ENCODE measurements at places on chromosomes 13 and 19.
A peak's percentile ranks its signal among the peaks of the same experiment; 100 is the strongest.

GRCh38 chr19:57363688-57364181 is 384 bp downstream of the TRAPPC2B start:
- no peak for DNase-seq

- no peak for DNase-seq
Measured at GRCh38 chr13:114341003-114341777, 26.9 kb downstream of the CHAMP1 start.

- no peak for DNase-seq
Measured at GRCh38 chr19:30670562-30671366, 298.6 kb downstream of the ZNF536 start.

GRCh38 chr13:79525064-79525857 is 44.3 kb downstream of the NDFIP2 start:
- DNase-seq: no peak

DNA sequence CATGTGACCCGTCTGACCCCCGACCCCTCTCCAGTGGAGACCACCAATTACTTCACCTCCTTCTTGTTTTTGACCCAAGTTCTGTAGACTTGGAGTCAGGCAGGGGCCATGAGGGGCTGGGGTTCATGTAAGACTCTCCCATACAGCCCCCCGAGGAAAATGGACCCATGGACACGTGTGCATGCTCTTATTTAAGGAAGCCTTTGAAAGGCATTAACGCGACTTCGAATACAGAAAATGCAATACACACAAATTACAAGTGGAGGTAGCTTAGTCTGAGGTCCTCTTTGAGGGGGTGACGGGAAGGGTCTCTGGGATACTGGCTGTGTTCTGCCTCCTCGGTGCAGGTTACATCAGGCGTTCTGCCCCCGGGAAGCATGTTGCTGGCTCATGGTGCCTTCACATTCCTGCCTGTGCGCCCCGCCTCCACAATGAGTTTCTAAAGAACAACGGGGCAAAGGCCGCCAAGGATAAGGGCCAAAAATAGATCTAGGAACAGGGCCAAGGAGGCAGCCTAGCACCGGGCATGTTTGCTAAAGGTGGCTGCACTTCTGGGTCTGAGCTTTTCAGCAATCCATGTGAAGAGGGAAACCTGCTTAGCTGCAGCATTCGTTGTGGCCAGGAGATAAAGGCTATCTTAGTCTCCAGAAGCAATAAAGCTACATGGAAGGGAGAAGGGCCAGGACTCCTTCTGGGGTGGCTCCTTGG is 54.5 kb downstream of the RAB20 start:
- no peak for DNase-seq

GRCh38 chr19:29667387-29667783 is 2.1 kb downstream of the PLEKHF1 start:
- no peak for DNase-seq

DNA sequence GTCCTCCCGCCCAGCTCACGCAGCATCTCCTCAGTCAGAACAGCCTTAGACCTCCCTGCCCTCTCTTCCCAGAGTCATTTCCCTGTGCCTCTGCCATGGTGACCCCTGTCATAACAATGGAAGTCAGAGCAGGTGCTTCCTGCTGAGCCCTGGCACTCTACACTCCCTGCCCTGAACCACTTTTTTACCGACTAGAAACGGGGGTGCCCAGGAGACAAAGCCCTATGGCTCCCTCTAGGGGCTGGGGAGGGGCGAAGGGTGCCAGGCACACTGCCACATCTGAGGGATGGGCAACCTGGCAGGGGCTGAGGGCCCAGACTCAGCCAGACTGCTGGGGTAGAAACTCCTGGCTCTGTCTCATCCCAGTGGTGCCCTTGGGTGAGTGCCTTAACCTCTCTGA is 16.4 kb downstream of the ZNF574 start:
- peak; percentile 65 for DNase-seq

DNA sequence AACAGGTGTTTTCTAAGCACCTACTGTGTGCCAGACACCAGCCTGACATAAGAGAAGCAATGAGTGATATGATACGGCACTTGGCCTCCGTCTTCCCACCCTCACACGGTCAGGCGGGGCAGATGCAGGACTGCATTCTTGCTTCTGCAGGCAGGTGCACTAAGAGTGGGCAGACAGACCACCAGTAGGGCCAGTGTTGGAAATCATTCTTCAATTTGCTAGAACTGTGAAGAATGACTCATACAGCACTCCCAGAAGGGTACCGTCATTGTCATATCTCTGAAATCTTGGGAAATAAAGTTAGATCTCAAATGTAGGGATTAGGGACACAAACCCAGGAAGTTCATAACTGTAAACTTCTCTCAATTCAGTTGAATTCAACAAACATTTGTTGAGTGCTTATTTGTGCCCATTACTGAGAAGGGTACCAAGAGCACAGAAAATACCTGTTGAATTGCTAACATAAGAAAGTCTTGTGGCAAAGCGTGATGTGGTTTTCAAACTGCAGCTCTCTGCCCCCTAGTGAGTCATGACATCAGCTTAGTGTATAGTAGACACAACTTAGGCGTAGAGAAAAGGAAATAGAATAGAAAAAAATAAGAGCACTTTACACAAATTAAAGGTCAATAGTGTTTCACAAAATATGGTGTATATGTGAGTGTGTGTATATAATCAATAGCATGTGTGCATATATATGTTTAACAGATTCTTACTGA is 76.1 kb downstream of the TEX26 start:
- no peak for DNase-seq

DNA sequence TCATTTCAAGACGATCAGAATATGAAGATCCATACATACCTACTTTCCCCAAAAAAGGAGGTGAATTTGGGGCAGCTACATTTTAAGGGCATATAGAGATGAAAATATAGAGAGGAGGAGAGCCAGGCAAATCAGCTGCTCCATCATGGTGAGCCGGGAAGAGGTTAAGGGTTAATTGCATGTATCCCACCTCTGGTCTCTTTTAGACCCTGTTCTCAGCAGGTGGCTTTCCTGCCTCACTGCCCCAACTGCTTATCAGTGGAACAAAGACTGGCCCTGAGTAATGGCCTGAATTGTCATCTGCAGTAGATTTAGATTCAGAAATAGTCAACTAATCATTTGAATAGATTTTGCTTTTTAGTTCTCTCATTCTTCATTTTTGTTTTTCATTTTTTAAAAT is 206.6 kb downstream of the SPRY2 start:
- DNase-seq: no peak

GRCh38 chr13:99796175-99796819 is 175.3 kb downstream of the ZIC5 start:
- DNase-seq: no peak

DNA sequence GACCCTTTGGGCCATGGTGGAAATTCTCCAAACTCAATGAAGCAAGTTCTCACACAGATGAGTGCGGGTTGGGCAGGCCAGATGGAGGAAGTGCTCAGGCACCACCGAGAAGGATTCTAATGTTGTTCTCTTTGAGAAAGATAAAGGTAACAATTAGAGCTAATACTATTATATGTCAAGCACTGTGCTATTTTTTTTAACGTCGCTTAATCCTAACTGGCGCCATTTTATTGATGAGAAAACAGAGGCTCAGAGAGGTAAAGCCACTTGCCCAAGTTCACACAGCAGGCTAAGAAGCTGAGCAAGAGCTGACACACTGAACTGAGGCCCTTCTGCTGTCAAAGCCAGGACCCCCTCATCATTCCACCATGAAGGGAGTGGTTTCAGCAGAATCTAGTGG is 1.0 kb downstream of the FBL start:
- no peak for DNase-seq

GRCh38 chr13:44336934-44337333 is 36.7 kb upstream of the SERP2 start:
- no peak for DNase-seq

- no peak for DNase-seq
Measured at GRCh38 chr19:40323705-40324104, 24.5 kb downstream of the C19orf47 start.

GRCh38 chr19:43820098-43820883 is 6.8 kb upstream of the ZNF283 start:
- no peak for DNase-seq

GRCh38 chr19:46732172-46732938 is 13.5 kb upstream of the FKRP start:
- DNase-seq: no peak

GRCh38 chr13:100836711-100837110 is 162.1 kb upstream of the TMTC4 start:
- DNase-seq: no peak

- no peak for DNase-seq
Measured at GRCh38 chr13:111923991-111924677, 142.8 kb upstream of the SOX1 start.

GRCh38 chr19:33000510-33000909 is 28.5 kb downstream of the FAAP24 start:
- DNase-seq: no peak

GRCh38 chr13:49683489-49683888 is 7.8 kb downstream of the EBPL start:
- no peak for DNase-seq

DNA sequence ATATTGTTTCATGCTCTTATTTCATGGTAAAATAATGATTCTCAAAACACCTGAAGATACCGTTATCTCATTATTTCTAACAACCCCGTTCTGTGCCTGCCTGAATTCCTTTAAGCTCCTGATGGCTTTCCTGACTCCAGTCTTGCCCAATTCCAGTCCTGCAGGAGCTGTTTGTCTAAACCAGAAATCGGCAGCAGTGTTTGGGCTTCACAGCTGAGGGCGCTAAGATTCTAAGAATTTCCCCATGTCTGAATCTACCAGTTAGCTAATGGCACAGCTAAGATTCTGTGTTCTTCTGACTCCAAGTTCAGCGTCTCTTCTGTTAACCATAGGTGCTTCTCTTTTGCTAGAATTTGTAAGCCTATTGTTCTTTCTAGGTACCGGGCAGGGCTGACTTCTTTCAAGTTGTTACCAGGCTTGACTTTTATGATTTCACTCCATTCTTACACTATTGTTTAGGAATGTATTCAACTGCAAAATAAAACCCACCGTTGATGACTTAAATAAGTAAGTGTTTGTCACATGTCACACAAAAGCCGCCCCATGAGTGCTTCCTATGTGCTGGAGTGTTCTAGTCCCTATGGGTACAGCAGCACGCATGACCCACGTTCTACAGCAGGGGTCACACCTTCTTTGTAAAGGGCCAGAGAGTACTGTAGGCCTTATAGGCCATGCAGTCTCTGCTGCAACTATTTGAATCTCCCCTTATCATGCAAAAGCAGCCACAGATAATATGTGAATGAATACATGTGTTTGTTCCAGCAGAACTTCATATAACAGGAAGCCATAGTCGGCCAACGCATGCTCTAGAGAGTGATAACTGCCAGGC is 168.3 kb upstream of the RNF113B start:
- no peak for DNase-seq

DNA sequence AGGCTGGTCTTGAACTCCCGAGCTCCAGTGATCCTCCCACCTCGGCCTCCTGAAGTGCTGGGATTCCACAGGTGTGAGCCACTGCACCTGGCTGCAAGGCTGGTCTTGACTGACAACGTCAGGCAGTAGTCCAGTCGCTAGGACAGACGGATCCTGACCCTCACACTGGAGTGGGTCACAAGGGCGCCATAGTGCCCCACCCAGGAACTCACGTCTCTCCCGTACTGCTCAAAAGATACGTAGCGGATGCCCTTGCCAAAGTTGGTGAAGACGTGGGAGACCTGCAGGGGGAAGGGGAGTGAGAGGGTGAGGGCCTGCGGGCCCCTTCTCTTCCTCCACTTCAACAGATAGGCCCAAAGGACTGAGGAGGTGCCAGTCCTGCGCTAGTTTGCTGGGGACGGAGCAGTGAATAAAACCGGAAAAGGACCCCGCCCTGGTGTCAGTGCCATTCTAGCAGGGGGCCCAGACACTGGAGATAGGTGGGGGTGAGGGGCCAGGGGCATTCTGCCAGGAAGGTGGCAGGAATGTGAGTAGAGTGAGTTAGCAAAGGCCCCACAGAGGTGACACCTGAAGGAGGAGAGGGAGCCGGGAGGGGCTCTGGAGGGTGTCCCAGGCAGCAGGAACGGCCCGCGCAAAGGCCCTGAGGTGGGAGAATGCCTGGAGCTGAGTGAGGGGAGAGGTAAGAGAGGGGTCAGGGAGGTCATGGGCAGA is 11.9 kb downstream of the MRPS12 start:
- no peak for DNase-seq

GRCh38 chr19:49150106-49150943 is 4.9 kb downstream of the HRC start:
- peak; percentile 36 for DNase-seq

DNA sequence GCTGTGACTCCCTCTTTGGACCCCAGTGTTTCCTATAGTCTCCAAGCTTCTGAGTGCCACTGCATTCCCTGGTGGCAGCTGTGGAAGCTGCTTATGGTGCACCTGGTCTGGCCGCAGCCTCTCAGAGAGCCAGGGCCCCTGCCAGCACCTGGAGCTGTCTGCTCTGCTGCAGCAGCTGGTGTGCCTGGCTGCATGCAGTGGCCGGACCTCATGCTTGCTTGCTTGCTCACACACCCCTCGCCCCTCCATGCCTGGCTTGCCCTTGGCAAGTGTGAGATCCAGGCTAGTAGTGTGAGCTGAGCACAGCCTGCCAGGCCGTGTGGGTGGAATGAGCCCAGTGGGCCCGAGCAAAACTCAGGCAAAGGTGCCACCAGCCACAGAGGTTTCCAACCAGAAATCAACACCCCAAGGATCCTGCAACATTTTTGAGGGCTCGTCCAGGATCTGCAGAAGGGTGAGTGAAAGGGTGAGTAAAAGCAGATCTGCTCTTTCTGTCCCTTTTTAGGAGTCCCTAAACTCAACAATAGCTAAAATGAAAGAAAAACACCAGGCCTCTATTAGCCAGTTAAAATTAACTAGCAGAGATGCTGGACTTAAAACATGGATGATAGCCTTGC is 7.6 kb upstream of the MLLT1 start:
- no peak for DNase-seq

DNA sequence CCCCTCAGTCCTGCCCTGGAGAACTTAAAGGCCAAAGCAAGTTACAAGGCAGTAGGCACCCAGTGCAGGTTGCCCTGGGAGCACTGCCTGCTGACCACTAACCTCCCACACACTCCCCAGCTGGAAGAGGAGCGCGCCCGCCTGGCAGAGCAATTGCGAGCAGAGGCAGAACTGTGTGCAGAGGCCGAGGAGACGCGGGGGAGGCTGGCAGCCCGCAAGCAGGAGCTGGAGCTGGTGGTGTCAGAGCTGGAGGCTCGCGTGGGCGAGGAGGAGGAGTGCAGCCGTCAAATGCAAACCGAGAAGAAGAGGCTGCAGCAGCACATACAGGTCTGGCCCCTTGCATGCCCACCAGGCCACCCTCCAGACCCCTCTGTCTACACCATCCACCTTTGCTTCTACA is 61.1 kb downstream of the KCNC3 start:
- DNase-seq: no peak

Measured in NCI-H1694 (cell line).